Fibroblast of mammary gland (primary cell): ENCODE measurements at places on chromosomes 5 and 9.

DNA sequence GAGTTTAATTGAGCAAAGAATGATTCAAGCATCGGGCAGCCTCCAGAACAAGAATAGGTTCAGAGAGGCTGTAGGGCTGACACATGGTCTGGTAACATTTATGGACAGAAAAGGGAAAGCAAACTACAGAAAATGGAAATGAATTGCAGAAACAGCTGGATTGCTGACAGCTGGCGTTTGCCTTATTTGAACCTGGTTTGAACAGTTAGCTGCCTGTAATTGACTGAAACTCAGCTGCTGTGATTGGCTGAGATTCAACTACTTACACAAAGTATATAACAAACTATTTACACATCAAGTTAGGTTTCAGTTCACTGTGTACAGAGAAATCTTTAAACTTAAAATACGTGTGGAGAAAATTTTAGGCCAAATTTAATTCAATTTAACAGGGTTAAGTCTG is 441.7 kb downstream of the PRELID2 start:
- no peak for DNase-seq

DNA sequence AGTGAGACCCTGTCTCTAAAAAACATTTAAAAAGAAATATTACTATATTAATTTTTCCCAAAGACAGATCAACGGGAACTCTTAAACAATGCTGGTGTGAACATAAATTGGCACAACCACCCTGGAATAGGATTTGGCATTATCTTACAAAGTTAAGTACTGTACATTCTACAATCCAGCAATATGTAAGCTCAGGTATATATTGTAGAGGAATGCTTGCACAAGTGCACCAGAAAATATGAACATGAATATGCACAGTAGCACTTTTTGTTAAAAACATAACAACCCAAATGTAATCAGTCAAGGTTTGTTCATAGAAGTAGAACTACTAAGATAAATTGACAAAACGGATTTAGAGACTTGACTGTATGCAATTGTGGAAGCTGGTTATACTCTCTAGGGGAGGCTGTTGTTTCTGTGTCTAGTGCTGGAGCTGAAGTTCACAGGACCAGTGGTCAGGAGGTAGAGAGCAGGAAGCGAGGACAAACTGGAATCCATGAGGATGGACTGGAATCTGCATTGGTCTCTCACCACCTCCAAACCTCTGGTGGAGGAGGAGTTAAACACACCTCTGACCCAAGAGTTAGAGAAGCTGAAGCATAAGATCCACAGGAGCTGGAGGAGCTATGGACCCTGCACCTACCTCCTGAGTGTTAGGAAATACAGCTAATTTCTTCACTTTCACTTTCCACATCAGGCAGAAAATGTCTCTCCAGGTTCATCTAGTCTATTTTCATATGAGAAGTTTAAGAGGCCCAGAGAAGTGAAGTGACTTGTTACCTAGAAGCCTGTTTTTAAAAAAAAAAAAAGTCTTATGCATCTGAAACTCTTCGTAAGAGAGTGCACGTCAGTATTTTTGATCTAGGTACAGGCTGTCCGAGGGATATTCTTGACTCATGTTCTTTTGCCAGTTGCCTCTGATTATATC is 20.3 kb upstream of the RIC1 start:
- DNase-seq = peak; percentile 69

DNA sequence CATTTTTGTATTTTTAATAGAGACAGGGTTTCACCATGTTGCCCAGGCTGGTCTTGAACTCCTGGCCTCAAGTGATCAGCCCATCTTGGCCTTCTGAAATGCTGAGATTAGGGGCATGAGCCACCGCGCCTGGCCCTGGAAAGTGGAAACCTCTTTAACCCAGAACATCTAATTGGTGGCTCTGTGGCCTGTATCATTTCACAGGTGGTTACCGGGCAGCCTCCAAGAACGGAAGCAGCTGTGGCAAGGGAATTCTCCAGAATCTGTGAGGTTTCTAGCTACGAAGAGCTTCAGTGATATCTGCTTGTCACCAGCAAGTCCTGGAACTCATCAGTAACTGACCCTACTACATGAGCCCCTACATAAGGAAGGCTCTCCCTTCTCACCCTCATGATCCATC is 194.9 kb downstream of the DCP2 start:
- DNase-seq = no peak

DNA sequence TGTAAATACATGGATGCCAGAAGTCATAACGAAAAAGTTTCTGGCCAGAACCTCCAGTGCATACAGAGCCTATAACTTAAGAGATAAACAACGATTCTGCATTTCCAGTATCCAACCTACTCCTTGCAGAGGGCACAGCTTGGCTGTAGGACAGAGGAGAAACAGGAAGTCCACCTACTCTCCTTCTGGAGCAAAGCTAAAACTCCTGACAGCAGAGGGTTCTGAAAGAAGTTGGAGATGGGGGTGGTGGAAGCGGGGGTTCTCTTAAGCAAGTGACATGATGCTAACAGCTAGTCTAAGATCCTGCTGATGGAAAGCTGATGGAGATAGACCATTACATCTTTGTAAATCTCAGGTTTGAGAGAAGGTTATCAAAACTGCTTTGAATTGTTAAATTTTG is 35.5 kb upstream of the CTNNAL1 start:
- no peak for DNase-seq
